Uterus (tissue), 4 donors: ENCODE measurements at places on chromosomes 7 and 10. TPM values are rescaled to one million over a fixed set of nuclear protein-coding genes. Genes with fewer than 3 reads are reported as not detected.
A peak's percentile ranks its signal among the peaks of the same experiment; 100 is the strongest.

DNA sequence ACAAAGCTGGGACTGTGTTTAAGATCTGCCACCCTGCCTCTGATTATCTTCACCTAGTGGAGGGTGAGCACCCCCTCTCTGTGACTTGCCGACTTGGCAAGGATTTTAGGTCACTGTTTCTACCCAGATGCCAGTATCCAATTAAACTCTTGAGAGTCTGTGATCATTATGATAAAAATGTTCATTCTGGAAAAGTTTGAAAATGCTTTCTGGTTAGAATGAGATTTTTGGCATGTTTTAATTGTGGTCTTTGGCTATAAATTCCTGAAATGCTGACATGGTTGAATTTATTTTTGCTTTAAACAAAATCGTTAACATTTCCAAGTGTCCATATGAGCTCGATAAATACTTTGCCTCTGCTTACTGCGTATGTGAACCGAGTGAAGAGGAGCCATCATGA lies 221.4 kb downstream of the BICC1 start:
- DNase-seq: no peak

The SPDYE1 gene
- total RNA-seq: not detected

The SCD gene
- 0.59 TPM for total RNA-seq

DNA sequence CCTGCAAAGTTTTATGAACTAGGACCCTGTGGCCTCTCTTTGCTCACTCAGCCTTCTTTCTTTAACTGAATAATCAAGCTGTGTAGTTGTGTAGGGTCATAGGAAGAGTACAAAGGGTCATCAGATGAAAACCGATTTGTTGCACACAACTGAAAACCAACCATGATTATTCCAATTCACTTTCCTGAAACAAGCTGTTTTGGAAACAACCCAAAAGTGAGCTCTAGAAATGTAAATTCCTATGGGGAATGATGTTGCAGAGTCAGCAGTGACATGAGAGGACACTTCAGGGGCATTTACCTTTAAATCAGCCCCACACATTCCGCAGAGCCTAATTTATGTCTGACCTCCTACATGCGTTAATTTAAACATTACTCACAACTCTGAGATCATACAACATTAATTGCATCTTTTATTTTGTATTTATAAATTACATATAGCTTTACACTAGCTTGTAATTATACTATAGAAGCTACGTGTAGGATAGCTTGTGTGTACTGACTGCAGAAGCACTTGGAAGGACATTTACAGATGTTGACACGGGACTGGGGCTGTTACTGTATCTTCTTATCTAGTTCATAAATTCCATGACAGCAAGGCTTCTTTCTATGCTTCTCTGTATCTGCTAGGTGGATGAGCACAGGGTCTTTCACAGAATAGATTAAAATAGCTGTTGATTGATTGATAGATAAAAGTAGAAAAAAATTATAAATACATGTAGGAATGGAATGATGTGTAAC lies 139.9 kb upstream of the AKR1E2 start:
- DNase-seq: no peak

DNA sequence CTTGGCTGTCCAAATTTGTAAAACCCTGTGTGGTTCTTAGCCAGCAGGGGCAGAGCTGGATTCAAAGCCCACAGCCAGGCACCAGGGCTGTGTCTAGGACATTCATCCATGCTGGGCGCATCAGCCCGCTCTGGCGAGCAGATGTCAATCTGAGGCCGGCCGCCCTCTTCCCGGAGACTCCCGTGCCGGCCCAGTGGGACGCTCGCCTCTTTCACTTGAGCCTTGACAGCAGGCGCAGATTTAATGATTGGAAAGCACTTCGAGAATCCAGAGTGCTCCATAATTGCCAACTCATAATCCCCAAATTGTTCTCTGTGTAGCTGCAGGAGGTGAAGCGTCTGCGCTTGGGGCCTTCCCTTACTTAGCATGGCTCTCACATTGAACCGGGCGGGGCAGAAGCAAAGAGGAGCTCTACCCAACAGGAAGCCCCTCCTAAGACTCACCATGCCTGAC lies 36.7 kb downstream of the SLIT1 start:
- DNase-seq: no peak

GRCh38 chr10:132565516-132566209 lies 28.1 kb downstream of the INPP5A start:
- no peak for DNase-seq

The GPR26 gene
- total RNA-seq: not detected

DNA sequence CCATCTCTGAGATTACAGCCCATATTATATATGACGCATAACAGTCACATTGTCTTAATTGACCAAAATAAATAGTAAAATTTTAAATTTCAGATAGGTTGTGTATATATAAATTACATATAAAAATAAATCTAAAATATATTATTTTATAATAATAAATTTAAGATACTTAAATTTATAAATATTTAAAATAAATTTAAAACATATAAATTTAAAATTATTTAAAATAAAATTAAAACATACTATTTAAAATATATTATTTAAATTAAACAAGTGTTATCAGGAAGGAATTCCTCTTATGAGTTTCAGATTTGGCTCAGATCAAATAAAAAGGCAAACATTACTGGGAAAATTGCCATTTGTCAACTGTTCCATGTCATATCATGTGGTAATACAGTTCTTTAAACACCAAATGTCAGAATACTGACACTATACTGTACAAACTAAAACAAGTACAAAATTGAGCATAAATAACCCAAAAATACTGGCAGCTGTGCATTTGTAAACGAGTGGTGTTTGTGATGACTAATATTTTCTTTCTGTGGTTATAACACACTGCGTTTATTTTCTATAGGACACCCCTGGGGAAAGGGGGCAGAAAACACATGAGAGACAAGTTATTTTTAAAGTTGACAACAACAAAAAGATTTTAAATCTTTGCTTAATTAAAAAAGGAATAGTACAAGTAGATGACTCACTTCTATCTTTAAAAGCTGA lies 71.3 kb upstream of the DGKB start:
- no peak for DNase-seq

The LDB3 gene
- total RNA-seq: 33.4 TPM

The CCDC3 gene
- 7.9 TPM for total RNA-seq

GRCh38 chr10:1153251-1153763 lies 97.1 kb downstream of the WDR37 start:
- DNase-seq: no peak

GRCh38 chr7:76409537-76409936 lies at the start of gene SSC4D:
Gene SSC4D (minus strand): TSS chr7:76409697. CDS start chr7:76404439, 5,258 bp downstream.
- no peak for DNase-seq

DNA sequence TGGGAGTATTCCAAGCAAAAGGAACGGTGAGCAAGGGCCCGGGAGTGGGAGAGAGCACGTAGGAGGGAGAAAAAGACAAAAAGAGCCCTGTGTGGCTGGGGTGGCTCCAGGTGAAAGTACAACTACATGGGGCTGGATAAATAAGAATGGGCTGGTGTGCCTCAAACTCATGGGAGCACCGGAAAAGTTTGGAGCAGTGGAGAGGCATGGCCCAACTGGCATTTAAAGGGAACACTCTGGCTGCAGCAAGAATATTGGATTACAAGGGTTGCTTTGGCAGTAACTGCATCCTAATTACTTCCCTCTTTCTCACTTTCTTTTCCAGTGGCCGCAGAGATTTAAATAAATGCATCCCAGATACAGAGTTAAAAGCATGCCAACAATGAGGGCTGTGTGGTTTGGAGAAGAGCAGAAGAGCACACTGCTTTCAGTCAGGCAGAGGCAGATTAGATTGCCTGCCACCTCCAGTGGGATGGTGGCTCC lies 39.1 kb upstream of the HERPUD2 start:
- DNase-seq: no peak

The GAD2 gene
- not detected for total RNA-seq

The LRRD1 gene
- total RNA-seq: not detected

GRCh38 chr7:818031-818699 lies 14.1 kb upstream of the SUN1 start:
- no peak for DNase-seq

The ZNF716 gene
- total RNA-seq: not detected

The LUC7L2 gene
- 142 TPM for total RNA-seq

- DNase-seq: no peak
Measured at GRCh38 chr10:122021379-122021778, 32.4 kb downstream of the TACC2 start.

GRCh38 chr7:43645699-43646226 lies 62.9 kb downstream of the STK17A start:
- DNase-seq: no peak

- DNase-seq: no peak
Measured at GRCh38 chr7:157664034-157664433, 327.2 kb downstream of the DNAJB6 start.

DNA sequence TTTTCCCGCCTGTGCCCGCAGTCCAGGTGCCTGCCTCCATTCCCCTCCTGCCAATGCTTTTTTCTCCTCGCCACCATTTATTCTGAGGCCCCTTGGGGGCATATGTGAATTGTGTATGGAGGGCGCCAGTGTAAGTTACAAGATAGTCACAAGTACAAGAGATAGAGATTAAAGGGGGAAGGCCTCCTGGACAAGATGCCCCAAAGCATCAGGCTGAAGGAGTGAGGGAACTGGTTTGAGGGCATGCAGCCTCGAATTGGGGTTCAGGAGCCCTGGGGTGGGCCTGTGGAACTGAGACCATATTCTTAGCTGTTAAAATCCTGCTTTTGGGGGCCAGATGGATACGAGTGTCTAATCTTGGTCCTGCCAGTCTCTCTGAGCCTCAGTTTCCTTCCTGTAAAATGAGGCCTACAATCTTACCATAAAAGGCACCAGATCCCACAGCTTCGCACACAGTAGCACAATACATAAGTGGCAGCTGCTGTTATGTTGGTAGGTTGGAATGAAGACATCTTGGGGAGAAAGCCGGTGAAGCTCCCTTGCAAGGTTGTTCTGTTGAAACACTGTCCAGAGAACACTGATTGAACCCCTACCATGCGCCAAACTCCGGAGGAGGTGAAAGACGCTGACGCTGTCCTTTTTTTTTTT lies 545 bp upstream of the COMTD1 start:
- DNase-seq: no peak

- DNase-seq: no peak
Measured at GRCh38 chr10:17003151-17003550, 126.5 kb downstream of the CUBN start.

DNA sequence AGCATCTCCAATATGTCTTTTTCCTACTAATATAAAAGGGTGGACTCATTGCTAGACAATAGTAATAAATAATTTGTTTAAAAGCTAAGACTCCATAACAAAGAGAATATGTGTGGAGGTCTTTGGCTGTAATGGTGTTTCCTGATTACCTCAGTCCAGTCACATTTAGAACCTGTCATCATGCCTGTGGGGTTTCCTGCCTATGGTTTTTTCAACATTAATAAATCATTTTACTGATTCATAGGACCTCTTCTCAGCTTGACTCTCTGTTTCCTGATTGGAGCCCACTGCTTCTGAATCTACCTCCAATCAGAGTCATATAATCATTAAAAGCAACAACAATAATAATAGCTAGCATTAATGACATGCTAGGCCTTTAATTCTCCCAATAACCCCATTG lies 52.4 kb upstream of the GNAI1 start:
- no peak for DNase-seq

DNA sequence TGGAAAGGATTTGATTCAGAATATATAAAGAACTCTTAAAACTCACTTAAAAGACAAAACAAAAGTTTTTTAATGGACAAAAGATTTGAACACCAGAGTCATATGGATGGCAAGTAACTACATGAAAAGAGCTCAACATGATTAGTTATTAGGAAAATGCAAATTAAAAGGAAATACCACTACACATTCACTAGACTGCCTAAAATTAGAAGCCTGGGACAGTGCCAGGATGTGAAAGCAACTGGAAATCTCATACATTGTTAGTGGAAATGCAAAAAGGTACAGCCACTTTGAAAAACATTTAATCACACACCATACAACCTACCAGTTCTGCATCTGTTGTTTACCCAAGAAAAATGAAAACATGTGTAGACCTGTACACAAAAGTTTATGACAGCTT lies 48.8 kb downstream of the RALA start:
- DNase-seq: no peak

DNA sequence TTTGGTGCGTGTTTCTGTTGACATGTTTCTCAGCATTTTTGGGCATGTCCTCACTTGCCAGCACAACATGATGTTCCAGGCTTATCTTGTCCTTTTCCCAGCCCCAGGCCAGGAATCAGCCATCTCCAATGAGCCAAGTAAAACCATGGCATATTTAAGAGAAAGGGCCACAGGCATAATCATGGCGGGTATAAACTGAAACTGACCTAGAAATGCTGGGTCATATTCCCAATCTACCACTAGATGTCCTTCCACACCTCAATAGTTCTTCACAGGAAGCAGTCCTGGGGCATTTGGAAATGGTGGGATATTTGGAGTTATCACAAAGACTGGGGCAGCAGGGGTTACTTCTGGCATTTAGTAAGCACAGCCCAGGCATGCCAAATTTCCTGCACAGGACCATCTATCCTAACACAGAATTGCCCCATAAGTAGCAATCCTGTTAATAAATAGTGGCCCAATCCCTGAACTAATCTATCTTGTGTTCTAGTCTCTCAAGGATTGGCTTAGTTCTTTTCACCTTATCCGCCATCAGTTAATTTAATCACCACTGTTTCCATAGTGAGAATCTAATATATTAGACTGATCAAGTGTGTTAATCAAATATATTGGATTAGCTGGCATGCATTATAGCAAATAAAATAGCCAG lies 101.6 kb downstream of the NPSR1 start:
- no peak for DNase-seq

- DNase-seq: no peak
Measured at GRCh38 chr10:45649296-45649695, 23.3 kb downstream of the ZFAND4 start.

- DNase-seq: no peak
Measured at GRCh38 chr7:140722254-140722653, 25.7 kb downstream of the NDUFB2 start.

- no peak for DNase-seq
Measured at GRCh38 chr10:34537629-34538231, 277.4 kb downstream of the PARD3 start.

The WNT8B gene
- 0.28 TPM for total RNA-seq

The CACNB2 gene
- total RNA-seq: 19.4 TPM

- peak; percentile 84 for DNase-seq
Measured at GRCh38 chr7:151123822-151124464, 37.7 kb downstream of the AGAP3 start.

DNA sequence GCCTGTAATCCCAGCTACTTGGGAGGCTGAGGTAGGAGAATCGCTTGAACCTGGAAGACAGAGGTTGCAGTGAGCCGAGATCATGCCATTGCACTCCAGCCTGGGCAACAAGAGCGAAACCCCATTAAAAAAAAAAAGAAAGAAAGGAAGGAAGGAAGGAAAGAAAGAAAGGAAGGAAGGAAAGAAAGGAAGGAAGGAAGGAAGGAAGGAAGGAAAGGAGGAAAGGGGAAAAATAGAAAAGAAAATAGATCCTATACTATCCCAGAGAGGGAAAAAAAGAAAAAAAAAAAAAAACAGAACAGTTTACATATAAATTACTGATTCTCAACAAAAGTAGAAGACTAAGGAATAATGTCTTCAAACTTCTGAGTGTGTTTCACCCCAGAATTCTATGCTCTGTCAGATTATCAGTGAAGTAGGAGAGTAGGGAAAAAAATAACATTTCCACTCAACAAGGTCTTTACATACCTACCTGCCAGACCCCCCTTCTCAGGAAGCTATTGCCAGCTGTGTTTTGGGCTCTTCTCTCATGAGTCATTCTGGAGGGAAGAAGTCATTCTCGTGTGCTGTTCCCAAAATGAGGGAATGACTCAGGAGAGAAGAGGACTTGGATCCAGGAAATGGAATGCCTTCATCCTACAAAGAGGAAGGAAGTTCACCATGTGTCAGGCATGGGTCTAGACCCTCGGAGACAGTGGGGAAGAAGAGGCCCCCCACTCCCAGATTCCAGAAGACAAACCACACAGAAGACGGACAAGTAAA lies 20.9 kb downstream of the RGS10 start:
- no peak for DNase-seq

- no peak for DNase-seq
Measured at GRCh38 chr10:121928528-121928884, 675 bp upstream of the ATE1 start.

The CPEB3 gene
- 5.4 TPM for total RNA-seq

The ZNF804B gene
- total RNA-seq: not detected
